Stimulated activated CD4-positive, alpha-beta T cell treated with anti-CD3 and anti-CD28 coated beads, Interleukin-2, amount 100 ng/mL, for 48 hours (primary cell): ENCODE measurements at places on chromosomes 7 and 10.

DNA sequence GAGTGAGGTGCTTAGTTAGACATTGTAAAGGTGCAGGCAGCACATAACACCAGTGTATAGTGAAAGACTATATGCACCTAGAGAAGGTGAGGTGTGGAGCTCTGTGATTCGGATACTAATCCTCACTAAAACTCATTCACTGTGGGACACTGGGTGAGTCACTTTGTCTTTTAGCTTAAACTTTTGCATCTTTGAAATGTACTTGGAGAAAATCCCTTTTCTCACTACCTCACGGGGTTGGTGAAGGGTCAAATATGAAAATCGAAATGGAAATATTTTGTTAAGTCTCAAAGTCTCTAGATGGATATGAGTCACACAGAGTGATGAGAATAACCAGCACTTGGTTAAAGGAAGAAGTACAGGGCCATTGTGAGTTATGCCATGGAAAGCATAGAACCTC is 38.0 kb downstream of the MDFIC start:
- no peak for DNase-seq

DNA sequence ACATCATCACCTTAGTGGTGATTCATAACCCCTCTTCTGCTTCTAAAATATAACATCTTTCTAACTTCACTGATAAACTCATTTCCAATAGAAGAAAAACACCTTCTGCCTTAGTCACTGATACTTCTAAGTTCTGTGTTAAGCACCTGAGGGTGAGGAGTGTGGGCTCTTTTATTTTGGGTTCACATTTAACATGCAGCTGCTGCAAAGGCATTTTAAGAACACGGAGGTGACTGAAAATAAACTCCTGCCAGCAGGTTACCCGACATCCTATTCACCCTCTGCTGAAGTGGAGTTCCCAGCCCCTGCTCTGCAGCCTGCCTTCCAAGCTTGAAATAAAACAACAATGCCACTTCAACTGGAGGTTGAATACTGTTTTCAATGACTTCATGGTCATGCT is 202.9 kb upstream of the PLXNA4 start:
- DNase-seq, result no peak

DNA sequence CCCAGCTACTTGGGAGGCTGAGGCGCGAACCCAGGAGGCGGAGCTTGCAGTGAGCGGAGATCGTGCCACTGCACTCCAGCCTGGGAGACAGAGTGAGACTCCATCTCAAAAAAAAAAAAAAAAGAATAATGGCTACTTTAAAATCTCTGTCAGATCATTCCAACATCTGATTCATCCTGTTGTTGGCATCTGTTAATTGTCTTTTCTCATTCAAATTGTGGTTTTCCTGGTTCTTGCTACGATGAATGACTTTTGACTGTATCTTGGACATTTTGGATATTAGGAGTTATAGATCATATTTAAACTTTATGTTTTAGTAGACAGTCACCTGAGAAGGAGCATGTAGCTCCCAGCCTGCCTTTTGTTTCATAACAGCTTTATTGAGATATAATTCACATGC is 8.5 kb downstream of the TPST1 start:
- no peak for DNase-seq

GRCh38 chr7:157459966-157460365 is 123.2 kb downstream of the DNAJB6 start:
- DNase-seq, result no peak

- DNase-seq, result no peak
Measured at GRCh38 chr7:23783115-23783514, 73.1 kb downstream of the STK31 start.

- DNase-seq, result no peak
Measured at GRCh38 chr7:11120675-11121220, 147.1 kb downstream of the PHF14 start.

- no peak for DNase-seq
Measured at GRCh38 chr7:29968683-29969395, 20.8 kb downstream of the SCRN1 start.

DNA sequence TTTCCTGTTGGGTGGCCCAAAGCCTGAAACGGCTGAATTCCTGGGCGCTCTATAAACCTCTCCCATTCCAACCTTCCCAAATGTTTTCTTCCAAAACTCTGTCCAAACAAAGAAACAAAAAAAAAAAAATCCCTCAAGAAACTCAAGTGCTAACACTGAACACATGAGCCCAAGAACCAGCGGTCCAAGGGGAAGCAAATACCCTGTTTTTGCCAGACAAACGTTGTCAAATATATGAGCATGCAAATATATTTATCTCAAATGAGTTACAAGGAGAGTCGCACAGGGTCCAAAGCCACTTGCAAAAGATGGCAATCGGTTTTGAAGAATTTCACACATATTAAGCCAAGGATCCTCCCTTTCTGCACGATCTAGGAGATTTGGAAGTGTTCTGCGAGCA is 23.3 kb upstream of the EMX2 start:
- no peak for DNase-seq
